ENCODE measurements at places on chromosomes 16 and 17.

GRCh38 chr16:583470-583814, 6.4 kb upstream of the RAB40C start:
- DNase-seq: no peak

DNA sequence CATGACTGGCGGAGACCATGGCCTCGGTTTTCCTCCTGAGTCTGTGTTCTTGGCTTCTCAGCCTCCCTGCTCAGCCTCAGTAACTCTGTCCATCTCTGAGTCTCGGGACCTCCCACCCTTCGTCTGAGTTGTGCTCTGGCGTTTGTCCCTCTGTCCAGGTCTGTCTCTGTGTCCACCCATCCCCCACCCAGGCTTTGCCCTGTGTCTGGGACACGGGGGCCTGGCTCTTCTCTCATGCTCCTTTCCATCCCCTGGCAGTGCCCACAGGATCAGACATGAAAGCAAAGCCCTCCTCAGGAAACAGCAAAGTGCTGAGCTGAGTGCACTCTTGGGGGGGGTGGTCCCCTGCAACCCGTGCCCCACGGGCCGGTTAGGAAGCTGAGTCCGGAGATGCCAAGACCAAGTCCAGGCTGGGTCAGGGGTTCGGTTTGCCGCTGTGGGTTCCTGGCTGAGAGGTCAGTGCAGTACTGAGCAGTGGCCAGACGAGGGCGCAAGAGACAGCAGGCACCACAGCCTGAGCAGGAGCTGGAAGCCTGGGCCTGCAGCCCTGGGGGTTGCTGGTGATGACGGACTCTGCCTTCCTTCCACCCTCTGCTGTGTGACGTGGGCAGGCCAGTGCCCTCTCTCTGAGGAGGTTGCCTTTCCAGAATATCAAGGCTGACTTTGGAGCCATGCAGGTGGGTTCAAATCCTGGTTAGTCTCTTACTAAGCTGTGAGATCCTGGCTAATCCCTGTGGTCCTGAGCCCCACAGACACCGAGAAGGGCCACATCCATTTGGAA, 2.5 kb downstream of the P2RX1 start:
- DNase-seq: peak; percentile 45

- DNase-seq: peak; percentile 76
These were observed 18.9 kb downstream of the MPG start for GRCh38 chr16:96935-97381.

- DNase-seq: no peak
These were observed 251.2 kb downstream of the ENGASE start for GRCh38 chr17:79325709-79326430.

DNA sequence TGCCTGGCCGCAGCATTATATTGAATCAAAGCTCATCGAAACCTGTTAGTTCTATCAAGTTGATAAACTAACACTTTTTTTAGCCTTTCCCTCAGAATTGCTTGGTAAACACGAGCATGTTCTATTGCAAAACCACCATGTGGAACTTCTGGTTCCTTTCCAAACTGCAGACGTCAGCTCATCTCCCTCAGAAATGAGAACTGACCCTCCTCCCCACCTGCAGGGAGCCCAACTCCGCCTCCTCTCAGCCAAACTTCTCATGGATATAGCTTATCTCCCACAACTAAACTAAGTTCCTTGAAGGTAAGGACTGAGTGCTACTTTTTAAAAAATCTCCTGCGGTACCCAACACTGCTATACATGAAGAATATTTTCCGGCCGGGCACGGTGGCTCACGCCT, 6.7 kb downstream of the SHMT1 start:
- no peak for DNase-seq

DNA sequence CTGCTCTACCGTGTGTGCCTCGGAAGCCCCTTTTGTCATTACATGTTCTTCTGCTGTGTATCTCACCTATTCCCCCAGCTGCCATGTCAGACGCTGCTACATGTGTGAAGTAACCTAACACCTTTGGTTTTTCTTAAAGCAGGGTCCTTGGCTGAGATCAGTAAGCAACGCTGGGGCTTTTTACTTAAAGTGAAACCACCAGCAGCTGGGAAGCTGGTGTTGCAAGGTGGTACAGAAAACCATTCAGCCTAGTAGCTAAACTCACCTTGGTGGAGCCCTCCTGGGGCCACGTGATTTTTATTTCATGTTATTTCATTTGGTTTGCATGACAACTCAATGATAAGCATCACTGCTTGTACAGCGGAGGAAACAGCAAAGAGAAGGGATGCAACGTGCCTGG, 62.6 kb downstream of the PLCG2 start:
- DNase-seq: no peak

DNA sequence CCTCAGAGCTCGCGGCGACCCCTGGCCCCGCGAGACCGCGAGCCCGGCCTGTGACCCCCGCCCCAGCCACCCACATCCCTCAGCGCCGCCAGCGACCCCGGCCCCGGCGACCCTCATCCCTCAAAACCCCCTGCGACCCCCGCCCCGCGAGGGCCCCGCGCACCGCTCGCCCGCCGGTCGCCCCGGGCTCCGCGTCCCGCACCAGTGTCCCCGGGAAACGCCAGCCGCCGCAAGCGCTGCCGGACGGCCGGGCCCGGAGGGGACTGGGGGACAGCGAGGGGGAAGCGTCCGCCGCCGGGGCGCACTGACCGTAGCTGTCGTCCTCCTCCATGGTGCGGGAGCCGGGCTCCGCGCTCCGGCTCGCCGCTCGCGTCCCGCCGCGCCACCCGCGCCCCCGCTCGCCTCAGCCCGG, at the start of gene CYTH1:
TSS of gene CYTH1 (minus strand) at position 381 of the 412 bp plus-strand sequence. CDS start at position 331, 50 bp downstream.
- DNase-seq: no peak

GRCh38 chr17:68577497-68577821, 23.7 kb downstream of the FAM20A start:
- no peak for DNase-seq

- no peak for DNase-seq
These were observed 39.0 kb upstream of the CRISPLD2 start for GRCh38 chr16:84780544-84781376.

DNA sequence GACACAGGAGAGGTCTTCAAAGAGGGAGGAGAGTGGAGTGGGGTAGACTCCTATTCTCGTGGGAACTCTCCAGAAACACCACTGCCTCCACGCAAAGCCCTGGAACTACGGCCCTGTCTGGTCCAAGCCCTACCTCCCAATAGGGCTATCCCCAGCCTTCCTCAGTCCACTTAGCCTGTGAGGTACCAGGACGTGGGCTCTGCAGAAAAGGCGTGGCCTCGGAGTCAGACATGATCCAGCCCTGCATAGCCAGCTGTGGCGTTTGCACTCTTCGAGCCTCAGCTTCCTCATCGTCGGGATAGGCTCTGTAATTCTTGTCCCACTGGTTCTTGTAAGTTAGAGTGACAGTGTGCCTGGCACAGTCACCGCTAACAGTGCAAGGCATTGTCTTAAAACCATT, 13.8 kb downstream of the ENDOV start:
- no peak for DNase-seq

DNA sequence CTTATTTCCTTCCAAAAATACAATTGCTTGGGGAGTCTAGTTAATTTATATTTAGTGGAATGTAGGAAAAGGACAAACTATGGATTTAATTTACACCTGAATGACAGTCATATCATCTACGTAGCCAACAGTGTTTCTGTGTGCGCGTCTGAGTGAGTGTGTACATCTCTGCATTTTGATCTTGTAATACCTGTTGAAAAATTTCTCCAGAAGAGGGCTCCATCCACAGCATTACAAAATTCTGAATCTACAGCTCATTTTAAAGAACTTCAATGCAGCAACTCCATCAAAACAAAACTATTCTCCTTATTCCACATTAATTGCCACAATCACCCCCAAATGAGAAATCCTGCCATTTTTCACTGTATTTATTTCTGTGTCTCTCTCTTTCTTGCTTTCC, 3.9 kb downstream of the CDH13 start:
- DNase-seq: no peak

DNA sequence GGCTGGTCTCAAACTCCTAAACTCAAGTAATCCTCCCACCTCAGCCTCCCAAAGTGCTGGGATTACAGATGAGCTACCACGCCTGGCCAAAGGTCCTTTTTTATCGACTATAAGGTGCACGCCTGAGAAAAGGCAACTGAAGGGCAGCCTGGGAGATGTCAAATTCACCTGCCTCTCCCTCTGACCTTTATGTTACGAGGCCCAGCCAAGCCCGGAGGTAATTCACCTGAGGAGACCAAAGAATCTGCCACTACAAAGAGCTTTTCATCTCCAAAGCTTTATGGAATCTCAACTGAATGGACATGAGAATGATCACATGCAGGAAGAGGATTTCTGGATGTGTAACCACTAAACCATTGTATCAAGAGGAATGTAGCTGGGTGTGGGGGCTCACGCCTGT, 37.2 kb downstream of the LYRM1 start:
- DNase-seq: no peak

GRCh38 chr16:70770626-70771552, 30.1 kb downstream of the VAC14 start:
- DNase-seq: no peak

DNA sequence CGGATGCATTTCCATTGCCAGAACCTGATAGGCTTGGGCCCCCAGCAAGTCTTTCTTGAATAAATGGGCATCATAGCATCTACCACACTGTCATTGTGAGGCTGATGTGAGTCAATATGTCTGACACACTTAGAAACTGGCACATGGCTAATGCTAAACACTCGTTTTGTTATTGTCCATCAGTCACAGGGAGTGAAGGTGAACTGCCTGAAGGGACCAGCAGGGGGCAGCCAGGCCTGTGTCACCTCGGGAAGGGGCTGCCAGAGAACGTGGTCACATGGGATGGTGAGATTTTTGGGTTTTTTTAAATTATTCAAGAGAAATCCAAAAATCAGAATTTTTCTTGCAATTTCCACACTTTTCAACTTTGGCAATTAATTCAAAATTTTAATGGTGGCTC, 831 bp upstream of the RCVRN start:
- DNase-seq: no peak

DNA sequence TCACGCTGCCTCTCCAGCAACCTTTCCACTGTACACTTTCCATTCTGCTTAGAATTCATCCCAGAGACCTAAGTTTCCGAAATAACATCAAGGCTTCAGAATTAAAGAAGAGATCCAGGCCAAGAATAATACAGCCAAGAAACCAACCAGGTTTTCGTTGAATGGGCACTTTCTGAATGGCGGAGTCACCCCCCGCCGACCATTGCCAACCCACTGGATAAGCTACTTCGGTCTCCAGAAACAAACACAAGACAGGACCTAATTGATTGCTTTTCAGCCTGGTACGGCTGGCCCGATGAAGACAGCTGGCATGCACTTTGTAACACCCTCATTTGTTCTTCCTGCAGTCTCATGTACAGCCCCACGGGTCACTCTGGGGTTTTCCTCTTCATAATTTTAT, 308.1 kb upstream of the ZFHX3 start:
- DNase-seq: no peak
